ENCODE measurements at places on chromosomes 6 and 20.

DNA sequence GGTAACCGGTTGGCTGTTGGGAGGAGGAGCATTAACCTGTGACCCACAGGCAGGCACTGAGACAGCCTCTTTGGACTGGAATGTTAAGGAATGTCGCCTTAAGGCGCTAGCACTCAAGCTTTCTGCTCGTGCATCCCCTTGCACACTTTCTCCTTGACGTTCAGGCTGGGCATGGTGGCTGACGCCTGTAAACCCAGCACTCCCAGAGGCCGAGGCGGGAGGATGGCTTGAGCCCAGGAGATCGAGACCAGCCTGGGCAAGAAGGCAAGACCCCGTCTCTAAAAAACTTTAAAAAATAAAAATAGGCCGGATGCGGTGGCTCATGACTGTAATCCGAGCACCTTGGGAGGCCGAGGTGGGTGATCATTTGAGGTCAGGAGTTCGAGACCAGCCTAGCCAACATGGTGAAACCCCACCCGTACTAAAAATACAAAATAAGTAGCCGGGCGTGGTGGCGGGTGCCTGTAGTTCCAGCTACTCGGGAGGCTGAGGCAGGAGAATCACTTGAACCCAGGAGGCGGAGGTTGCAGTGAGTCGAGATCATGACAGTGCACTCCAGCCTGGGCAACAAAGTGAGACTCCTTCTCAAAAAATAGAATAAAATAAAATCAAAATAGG lies 1.9 kb upstream of the GID8 start:
- no peak for DNase-seq

DNA sequence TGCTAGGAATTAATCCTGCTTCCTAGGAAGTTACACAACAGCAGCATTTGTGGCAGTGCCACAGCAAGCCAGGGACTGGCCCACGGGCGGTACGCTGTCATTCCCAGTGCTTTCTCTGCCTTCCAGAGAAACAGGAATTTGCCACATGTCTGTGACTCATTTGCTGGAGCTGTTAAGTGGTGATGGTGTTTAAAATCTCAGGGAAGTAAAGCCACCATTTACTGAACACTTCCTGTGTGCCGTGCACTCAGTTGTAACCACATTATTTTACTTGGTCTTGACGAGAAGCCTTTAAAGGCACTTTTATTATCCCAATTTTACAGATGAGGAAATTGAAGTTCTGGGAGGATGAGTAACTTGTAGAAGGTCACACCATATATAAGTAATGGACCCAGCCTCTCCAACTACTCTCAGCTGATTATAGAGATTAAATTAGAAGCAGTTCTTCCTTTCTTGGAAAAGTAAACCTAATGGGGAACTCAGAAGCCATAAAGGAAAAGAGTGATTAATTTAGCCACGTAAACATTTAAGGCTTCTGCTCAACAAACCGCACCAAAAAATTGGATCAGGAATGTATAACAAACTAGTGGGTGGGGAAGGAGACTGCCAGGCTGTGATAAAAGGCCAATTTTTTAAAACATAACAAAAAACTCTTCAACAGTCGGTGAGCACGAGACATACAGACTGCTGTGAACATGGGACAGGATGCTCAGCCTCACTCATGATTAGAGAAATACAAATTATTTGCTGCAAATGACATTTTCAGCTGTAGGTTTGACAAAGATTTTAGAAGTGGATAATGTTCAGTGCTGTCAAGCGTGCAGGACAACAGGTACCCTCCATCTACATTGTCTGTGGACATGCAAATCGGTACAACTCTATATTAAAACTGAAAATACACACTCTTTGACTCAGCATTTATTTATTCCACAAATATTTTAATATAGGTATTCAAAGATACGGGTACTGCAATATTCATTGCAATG lies 311.2 kb downstream of the NRN1 start:
- no peak for DNase-seq

GRCh38 chr20:21519136-21519584 lies 5.3 kb upstream of the NKX2-2 start:
- no peak for DNase-seq

DNA sequence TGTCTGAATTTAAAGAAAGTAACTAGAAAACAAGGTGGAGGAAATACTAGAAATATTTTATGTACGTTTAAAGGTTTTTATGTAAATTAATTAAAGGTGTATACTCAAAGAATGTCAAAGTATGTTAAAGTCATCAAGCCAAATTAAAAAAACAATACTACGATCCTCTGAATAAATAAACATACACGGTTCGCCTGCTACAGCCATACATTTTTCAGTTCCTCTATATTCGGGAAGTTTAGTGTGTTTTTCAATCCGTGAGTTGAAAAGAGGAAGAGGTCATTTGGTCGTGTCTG lies 626 bp downstream of the STX7 start:
- no peak for DNase-seq

DNA sequence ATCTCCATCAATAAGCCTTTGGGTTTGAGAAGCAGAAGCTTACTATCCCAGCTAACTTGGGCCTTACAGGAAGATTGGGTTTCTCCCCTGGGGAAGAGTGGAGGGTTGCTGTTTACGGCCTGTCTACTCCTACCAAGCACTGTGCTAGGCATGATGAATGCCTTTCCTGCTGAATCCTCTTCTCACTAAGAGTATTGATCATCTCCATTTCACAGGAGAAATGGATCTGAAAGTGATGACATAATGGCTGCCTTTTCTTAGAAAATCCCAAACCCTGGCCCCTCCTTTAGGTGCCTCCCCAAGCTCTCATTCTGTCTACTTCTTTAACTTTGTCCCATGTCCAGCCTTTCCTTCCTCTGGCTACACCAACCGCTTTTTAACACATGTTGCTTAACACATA lies 66.1 kb downstream of the TSHZ2 start:
- DNase-seq: no peak

- no peak for DNase-seq
Observed at GRCh38 chr6:77440206-77440976, 22.9 kb downstream of the HTR1B start.
